ENCODE measurements at places on chromosomes 5 and 9.

GRCh38 chr5:55973296-55973695 is 21.5 kb downstream of the IL6ST start:
- no peak for DNase-seq

GRCh38 chr5:143168921-143169810 is 234.3 kb downstream of the NR3C1 start:
- DNase-seq, result no peak

DNA sequence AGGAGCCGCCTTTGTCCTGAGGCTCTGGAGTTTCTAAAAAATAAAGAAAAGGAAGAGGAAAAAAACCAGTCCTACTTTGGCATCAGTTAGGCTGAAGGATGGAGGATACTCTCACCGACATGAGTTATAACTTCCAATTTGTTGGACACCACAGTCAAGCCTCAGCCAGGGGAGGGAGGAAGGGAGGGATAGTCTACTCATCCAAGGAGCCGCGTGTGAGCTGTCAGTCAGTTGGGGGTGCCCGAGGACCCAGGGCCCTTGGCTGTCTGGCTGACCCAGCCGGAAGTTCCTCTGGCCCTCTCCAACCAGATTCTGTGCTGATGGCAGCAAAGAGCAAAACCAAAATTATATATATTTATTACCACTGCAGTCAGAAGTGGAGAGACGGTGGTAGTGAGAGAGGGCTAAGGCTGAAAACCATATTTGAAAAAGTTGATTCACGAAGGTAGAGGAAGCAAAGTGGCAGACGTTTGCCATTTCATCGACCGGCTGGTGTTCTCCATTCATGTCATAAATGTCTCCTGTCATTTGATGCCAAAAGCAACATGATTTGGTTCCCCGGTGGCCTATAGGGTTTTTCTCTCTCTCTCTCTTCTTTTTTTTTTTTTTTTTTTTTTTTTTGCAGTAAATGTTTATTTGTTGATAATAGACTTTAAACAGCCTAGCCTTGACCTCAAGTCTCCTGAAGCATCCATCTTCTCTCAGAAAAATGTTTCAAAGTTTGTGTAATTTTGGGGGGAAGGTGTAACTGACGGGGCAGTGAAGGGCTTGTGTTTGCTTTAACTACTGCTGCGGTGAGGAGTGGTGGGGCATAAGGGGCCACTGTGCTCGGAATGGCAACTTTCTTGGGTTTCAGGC is 7.6 kb downstream of the LMX1B start:
- DNase-seq, result no peak

DNA sequence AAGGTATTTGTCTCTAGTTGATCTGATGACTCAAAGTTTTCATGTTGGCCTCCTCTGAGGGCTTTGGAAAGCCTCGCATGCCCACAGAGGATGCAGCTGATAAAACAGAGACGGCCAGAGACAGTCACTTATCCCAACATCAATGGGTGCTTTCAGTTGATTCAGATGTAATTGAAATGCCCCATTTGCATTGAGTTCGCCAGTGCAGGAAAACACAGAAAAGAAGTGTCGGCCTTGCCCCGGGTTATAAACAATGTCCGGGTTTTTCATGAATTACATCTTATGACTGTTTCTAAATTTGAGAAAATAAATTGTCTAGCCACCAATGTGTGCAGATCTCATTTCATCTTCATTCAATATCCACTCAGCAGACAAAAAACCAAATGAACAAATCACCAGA is 42.2 kb upstream of the ICE1 start:
- peak; percentile 91 for DNase-seq

DNA sequence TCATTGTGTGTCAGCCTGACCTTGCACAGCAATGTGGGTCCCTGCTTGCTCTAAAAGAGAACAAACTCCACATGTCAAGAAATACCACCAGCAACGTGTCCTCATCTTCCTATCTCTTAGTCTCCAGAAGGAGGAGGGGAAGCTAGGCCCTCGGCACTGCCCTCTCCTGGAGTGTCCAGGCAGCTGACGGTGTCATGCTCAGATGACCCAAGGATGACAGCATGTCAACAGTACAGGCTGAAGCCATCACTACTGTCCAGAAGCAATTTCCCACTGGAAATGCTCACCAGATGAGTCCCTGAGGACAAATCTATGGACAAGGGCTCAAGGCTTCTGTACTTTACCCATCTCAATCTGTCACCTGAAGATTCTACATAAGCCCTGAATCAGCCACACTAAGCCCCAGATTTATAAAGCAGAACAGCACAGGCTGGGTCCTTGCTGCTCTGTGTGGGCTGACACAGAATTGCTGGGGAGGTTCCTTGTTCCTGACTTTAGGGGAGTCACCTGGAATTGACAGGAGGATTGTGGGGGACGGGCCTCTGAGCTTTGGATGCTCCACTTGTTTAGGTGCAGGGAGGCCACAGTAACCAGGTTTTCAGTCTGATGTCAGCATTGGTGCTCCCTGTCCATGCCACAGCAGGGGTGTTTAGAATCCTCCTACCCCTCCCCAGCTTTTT is 210.2 kb downstream of the DAB2IP start:
- DNase-seq, result peak; percentile 66

GRCh38 chr5:51475628-51476027 is 92.4 kb downstream of the ISL1 start:
- no peak for DNase-seq

DNA sequence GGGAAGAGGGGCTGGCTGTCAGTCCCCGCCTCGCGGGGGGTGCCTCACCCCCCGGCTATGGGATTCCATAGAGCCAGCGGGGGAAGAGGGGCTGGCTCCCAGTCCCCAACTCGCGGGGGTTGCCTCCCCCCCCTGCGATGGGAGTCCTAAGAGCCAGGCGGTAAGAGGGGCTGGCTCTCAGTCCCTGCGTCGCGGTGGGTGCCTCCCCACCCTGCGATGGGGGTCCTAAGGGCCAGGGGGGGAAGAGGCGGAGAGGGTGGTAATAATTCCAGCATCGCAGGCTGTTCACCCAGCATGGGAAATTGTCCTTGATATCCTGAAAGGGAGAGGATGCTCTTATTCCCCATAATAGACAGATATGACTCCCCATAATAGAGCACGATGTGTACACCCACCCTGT is 9.6 kb upstream of the LCN2 start:
- DNase-seq, result no peak

DNA sequence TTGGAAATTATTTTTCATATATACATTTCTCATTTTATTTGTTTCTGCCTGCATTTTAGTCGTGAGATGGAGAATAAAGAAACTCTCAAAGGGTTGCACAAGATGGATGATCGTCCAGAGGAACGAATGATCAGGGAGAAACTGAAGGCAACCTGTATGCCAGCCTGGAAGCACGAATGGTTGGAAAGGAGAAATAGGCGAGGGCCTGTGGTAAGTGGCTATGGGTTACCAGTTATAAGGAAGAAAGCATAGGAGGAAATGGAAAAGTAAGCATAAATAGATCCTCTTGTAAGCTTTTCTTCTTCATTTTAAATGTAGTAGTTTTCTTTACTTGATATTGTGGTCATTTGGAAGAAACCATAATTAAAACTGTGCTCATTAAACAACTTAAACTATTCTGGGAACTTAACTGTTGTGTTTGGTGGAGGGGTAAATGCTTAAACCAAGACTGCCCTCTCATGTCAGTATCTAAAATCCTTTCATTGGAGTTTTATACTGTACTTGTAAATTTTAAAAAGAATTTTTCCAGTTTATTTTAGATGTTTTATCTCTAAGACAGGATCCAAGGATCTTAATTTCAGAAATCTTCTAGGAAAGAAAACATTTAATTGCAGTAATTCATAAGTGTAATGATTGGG is 41.3 kb downstream of the MAP3K1 start:
- no peak for DNase-seq

- DNase-seq, result peak; percentile 91
Observed at GRCh38 chr5:40736103-40736875, 19.5 kb downstream of the TTC33 start.

DNA sequence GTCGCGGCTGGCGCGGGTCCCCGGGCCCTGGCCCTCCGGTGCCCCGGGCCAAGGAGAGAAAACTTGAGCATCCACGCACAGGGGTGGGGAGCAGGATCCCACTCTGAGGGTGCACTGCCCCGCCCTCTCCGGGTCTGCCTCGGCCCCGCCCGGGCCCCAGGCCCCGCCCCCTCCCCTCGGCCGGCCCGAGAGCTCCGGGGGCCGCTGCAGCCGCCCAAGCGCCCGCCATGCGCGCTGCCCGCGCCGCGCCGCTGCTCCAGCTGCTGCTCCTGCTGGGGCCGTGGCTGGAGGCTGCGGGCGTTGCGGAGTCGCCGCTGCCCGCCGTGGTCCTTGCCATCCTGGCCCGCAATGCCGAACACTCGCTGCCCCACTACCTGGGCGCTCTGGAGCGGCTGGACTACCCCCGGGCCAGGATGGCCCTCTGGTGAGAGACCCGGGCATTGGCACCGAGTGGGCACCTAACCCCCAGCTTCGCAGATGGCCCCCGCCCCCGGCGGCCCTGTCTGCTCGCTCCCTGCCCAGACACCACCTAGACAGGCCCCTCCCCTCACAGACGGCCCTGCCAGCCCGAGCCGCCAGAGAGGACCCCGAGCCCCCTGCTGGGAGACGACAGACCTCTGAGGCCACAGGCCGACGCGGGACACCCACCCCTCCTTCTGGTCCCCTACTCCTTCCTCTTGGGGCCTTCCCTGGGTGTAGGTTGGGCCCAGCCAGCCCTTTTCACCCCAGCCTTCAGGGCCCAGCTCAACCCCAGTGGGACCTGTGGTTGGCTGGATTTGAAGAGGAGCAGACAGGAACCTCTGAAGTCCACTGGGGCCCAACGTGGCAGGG is at the start of gene CERCAM:
Gene CERCAM (plus strand): TSS at position 207 of the 831 bp plus-strand sequence. CDS start 21 bp downstream, at position 228.
- no peak for DNase-seq

GRCh38 chr5:15502208-15502607 is 2.2 kb downstream of the FBXL7 start:
- DNase-seq, result no peak

DNA sequence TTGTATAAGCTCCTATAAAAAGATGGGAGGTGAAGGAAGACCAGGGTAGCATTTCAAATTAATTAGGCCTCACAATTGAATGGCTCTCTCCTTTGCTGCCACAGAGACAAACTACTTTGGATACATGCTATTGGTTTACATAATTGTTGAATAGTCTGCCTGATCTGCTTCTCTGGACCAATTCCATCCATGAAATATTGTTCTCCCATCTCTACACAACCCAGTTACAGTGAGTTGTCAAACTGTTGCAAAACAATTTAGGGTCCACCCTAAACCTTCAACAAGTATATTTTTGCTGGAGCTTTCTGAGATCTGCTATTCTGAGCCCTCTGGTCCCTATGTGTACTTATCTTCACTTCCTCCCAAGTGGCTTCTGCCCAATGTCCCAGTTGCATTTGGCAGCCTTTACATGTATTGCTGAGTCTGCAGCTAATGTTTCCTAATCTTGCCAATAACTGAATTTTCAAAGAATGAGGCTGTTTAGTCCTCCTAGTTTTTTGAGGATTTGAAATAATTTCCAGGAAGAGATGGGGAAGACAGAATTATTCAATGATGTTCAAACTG is 38.9 kb downstream of the AGTPBP1 start:
- peak; percentile 64 for DNase-seq

GRCh38 chr9:82382887-82383616 is 394.5 kb downstream of the SPATA31D1 start:
- DNase-seq, result no peak

DNA sequence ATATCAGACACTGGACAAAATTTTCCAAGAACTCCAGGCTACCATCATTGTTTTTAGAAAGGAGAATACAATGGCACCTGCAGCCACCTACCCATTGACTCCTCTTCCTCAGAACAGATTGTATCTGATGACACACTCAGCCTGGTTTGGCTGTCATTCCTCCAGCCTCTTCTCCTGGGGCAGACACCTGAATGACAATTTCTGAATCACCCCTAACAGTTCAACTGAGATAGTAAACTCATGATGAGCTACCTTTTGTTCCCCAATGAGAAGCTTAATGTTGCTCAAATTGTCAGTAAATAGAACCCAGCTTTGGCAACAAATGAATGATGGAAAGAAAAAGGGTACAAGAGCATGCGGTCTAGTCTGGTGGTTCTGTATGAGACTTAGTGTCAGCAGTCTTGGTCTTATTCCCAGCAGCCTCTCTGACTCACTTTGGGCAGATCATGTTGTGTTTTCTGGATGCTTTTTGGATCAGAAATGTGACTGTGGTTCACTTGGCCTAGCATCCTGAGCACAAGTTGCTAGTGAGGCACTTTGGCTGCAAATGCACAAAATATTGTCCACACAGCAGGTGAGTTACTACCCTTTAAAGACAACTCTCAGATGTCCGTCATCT is 78.3 kb downstream of the MAMDC2 start:
- no peak for DNase-seq
